Stimulated activated CD4-positive, alpha-beta T cell treated with anti-CD3 and anti-CD28 coated beads, TNF-alpha, amount 100 ng/mL, for 1 hour (primary cell): ENCODE measurements at places on chromosomes 7 and 10.

DNA sequence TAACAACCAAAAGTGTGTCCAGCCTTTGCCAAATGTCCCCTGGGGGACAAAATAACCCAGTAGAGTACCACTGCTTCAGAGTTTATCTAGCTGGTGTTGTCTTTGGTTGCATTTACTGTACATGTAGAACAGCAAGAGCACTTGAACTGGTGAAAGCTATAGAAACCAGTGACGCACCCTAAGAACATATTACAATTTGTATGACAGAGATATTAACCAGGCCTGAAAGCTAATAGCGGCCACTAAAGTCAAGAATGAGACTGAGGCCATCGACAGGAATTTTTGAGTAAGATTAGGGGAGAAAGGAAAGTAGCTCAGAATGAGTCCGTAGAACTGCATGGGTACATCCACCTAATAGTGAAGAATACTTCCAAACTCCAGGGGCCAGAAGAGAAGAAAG lies 236.2 kb downstream of the MTERF1 start:
- no peak for DNase-seq

DNA sequence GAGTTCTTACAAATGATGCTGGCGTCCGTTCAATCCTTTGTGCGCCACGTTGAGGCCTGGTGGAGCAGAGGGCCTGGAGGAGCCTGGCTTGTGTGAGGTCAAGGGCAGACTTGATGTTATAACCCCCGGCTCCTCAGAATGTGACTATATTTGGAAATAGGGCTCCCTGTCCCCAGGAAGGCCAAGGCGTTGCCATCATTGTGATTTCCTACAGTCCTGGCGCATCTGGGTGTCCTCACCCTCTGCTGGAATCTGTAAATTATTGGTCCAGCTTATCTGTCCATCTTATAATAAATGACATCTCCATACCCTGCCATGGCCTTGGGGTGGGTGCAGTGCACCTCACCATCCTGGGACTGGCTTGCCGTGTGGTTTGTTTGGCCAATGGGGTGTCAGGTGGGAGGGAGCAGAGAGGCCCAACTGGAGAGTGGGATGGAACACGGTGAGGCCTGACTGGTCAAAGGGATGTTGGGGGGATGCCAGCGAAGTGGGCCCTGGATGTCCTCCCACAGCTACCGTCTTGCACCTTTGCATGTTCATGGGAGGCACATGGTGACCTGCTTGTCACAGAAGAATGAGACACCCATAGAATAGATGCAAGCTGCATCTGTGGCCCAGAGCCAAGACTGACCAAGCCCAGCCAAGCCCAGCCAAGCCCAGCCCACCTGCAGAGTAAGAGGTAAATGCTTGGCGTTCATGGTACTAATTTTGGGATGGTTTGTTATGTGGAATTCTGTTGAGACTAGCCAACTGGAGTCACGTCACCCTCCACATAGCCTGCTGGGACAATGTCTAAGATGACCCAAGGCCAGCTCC lies 11.1 kb upstream of the LRRC27 start:
- DNase-seq = no peak

- DNase-seq = no peak
Measured at GRCh38 chr7:107678110-107678753, 17.6 kb downstream of the SLC26A4 start.

DNA sequence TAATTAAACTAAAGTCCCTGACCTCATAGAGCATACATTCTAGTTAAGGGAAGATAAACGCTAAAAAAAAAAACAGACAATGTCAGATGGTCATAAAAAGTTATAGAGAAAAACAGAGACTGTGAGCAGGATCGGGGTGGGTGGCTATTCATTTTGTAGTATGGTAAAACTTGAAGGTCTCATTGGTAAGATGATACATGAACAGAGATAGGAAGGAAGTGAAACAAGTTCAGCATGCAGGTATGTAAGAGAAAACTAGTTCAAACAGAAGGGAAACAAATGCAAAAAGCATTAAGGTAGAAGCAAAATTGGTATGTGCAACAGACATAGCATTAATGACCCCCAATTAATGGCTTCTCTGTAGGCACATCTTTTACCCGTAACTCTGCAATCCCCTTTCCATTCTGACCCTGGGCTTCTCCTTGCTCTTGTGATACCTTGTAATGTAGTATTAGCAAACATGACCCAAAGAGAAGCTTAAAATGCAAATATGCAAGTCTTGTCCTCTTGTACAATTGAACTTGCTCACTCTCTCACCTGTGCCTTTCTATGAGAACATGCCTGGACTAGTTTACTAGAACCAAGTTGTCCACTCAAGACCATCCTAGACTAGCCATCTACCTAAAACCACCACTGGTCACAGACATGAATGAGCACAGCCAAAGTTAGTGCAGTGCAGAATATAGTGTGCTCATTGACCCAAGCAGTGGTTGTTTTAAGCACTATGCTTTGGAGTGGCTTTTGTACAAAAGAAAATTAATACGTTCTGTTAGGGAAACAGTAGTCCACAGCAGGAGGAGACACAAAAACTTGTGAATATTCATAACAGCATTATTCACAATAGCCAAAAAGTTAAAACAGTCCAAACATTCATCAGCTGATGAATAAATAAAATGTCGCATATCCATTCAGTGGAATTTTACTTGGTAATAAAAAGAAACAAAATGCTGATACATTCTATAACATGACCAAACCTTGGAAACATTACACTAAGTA lies 57.0 kb downstream of the BRAF start:
- DNase-seq = no peak

DNA sequence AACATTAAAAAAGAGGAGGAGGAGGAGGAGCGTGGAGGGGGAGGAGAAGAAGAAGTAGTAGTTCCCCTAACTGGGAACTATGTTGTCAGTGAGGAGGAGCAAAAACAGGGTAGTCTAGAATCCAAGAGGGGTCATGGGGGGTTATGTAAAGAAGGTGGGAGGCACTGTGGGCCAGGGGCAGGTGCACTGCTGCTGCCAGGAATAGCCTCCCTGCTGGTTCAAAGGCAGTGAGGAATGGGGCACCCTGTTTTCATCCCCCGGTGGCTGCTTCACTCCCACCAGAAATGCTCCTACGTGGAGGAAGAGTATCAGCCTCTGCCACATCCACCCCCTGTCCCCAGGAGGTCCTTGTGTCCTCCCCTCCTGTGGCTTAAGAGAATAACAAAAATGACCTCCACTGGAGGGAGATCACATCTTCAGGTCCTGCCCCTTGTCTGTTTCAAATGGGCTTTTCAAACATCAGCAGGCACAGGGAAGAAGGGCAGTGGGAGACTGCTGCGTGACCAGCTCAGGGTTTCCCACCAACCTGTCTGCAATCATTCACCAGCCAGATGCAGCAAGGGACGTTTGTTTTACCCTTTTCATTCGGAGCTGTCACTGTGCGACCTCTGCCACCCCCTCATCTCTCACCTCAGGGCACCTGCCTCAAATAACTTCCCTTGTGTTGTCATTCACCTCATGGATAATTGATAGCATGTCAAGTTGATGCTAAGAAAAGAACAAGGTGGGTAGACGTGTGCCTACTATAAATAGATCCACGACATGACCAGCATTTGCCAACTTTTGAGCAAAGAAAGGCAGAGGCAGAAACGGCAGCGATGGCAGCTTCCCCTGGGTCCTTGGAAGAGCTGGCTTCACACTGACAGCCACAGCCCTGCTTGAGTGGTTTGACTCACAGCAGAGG lies 92.6 kb downstream of the DGKI start:
- DNase-seq = no peak

GRCh38 chr7:147432576-147432975 lies 1158.0 kb upstream of the C7orf33 start:
- DNase-seq = no peak

GRCh38 chr10:77955136-77955535 lies 28.6 kb upstream of the DLG5 start:
- DNase-seq = no peak

GRCh38 chr10:76743169-76743568 lies 894.4 kb downstream of the KCNMA1 start:
- no peak for DNase-seq

DNA sequence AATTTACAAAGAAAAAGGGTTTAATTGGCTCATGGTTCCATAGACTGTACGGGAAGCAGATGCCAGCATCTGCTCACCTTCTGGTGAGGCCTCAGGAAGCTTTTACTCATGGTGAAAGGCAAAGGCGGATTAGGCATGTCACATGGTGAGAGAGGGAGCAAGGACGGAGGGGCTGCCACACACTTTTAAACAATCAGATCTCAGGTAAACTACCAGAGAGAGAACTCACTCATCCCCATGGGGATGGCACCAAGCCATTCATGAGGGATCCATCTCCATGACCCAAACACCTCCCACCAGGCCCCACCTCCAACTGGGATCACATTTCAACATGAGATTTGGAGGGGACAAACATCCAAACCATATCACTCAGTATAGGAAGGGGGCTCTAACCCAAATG lies 183.9 kb downstream of the COBL start:
- DNase-seq = no peak

DNA sequence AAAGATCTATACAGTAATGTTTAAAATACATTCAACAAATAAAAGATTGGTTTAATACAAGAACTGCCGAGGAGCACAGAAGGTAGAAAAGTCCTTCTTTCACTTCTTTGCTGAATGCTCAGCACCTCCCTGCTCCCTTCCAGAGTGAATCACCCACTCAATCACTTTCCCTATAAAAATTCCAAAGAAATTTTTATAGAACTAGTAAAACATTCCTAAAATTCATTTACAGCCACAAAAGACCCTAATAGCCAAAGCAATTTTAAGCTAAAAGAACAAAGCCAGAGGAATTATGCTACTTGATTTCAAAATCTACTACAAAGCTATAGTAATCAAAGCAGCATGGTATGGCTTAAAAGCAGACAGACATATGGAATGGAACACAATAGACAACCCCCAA lies 320.9 kb downstream of the PCLO start:
- no peak for DNase-seq

DNA sequence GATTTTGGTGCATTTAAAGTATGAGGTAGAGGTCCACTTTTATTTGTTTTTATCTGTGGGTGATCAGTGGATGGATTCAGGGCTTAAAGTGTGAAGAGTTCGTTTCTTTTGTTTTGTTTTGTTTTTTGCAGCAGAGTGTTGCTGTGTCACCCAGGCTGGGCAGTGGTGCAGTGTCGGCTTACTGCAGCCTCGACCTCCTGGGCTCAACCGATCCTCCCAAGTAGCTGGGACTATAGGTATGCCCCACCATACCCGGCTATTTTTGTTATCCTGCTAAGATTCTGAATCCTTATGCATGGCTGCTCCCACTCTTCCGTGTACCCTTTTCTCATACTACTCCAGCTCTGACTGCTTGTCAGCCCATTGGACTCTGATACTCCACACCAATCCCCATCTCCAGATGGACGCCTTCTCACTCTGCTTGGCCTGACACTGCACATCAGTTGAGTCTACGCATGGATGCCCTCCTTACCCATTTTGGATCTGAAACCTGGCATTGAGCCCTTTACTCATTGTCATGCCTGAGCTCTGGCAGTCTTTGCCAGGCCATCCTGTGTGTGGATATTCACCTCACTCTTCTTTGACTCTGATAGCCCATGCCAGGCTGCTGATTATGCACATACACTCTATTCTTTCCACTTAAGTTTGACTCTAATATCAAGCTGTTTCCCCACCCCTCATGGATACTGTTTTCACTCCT lies 119.5 kb downstream of the CCSER2 start:
- no peak for DNase-seq

GRCh38 chr7:103539875-103540274 lies 93.9 kb upstream of the SLC26A5 start:
- DNase-seq = no peak

- no peak for DNase-seq
Measured at GRCh38 chr7:36604806-36605205, 119.5 kb downstream of the AOAH start.

DNA sequence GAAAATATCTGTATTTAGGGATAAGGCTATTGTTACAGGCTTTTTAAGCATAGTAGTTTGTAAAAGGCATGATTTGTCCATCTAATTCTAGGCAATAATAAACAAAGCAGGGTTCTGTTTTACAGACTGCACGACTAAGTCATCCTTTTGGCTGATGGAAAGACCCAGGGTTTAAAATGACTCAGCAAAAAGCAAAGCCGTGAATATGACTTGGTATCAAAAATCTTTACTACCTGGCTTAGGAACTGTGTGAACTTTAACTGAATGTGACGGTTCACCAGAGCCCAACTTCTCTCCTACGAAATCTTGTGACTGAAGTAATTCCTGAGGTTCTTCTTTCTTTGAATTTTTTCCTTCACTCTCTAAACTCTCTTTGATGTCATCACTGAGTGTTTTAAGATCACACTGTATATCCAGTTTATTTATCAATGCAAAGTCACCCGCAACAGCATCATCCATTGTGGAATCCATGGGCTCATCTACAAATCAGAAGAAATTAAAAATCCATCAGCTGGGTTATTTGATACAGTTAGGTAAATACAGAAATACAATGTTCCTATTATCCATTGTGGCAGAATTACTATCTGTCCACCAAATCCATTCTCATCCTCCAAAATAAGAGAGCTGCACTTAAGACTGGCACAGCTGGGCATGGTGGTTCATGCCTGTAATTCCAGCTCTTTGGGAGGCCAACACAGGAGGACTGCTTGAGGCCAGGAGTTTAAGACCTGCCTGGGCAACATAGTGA lies 17.0 kb downstream of the ATE1 start:
- DNase-seq = no peak

GRCh38 chr7:132966754-132967469 lies 115.0 kb downstream of the CHCHD3 start:
- DNase-seq = no peak

GRCh38 chr10:86321568-86321967 lies 45.0 kb downstream of the GRID1 start:
- DNase-seq = no peak

DNA sequence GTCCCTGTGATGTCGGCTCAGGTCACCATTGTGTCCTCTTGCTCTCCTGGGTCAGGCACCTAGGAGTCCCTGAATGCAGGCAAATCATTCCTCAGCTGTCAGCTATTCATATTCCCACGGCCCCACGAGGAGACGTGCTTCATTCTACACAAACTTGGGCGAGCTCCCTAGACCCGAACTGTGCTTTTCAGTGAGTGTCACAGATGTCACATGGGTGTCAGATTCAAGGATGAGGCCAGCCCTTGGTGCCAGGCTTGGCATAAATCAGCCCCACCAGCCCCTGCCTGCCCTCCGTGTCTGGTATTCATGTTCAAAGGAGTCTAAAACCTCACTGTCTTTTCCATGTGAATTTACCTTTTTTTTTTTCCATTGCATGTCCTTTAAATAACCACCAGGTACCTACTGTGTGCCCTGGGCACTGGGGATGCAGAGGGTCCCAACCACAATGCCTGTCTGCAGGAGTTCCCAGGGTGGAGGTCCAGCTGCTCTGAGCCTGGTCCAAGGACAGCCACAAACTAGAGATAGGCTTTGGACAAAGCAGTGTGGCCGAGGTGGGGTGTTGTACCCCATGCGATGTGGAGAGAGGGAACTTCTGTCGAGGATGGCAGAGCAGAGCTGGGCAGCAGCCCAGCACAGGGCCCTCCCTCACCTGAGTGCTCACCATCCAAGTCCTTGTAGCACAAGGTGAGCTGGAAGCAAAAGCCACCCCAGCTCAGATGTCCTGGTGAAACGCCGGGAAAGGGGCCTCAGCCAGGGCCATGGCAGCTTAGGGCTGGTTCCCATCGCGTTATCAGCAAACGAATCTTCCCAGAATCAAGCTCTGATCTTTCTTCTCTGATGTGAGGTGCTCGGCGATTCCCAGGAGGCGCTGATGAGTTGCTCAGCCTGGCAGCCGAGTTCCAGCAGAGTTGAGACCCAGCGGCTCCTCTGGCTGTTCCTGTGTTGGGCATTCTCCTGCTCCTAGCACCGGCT lies 611.9 kb downstream of the PTPRN2 start:
- no peak for DNase-seq

- DNase-seq = no peak
Measured at GRCh38 chr10:110481919-110482318, 15.8 kb upstream of the DUSP5 start.
